ENCODE measurements at places on chromosomes 7 and 10.

DNA sequence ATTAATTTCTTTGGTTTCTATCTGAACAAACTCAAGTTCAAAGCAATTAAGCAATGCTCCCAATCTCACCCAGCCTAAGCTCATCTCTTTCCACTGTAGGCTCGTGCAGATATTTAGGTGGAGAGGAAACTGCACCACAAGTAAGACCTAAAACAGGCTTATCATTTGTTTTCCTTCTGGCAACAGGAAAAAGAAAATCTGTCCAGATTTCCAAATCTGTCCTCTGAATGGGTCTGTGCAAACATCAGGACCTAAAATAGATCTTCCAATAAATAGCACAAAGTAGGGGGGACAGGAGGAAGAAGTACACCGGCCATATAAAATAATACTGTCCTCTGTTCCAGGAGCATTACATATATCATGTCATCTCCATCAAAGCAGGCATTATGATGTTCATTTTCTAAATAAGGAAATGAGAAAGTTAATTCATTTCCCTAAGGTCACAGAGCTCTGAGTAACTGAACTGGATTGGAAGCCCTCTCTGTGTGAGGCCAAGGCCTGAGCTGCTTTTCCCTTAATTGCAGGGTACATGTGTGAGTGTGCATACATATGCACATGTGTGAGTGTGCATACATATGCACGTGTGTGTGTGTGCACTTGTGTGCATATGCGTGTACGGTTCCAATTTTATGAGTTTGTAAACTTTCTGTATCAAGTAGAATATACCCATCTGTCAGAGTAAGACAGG lies 92.8 kb upstream of the PARD3 start:
- DNase-seq = no peak

GRCh38 chr10:119199231-119199992 lies 8.0 kb upstream of the GRK5 start:
- peak; percentile 25 for DNase-seq

DNA sequence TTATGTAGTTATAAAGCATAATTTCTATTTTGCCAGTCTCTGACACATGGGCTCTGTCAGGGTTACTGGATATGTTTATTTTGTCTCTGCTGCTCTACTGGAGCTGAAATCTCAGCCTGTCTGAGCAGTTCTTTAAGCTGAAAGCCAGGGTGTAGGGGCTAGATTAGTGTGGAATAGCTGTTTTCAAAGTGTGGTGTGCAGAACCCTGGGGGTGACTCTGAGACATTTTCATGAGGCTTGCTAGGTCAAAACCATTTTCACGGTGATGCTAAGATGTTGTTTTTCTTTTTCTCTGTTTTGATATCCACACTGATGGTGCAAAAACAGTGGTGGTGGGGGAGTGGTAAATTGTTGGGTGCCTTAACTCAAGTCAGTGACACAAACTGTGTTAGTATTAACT lies 45.5 kb downstream of the CREM start:
- no peak for DNase-seq

- peak; percentile 61 for DNase-seq
These were observed 170.5 kb upstream of the KLF6 start for GRCh38 chr10:3955493-3955892.

- no peak for DNase-seq
These were observed 374.1 kb downstream of the NRG3 start for GRCh38 chr10:82249141-82249540.

- no peak for DNase-seq
These were observed 20.9 kb downstream of the RGS10 start for GRCh38 chr10:119521443-119522204.

- no peak for DNase-seq
These were observed 32.5 kb upstream of the ADAM12 start for GRCh38 chr10:126420567-126421300.

- peak; percentile 19 for DNase-seq
These were observed 697 bp upstream of the SNX13 start for GRCh38 chr7:17940951-17941431.

DNA sequence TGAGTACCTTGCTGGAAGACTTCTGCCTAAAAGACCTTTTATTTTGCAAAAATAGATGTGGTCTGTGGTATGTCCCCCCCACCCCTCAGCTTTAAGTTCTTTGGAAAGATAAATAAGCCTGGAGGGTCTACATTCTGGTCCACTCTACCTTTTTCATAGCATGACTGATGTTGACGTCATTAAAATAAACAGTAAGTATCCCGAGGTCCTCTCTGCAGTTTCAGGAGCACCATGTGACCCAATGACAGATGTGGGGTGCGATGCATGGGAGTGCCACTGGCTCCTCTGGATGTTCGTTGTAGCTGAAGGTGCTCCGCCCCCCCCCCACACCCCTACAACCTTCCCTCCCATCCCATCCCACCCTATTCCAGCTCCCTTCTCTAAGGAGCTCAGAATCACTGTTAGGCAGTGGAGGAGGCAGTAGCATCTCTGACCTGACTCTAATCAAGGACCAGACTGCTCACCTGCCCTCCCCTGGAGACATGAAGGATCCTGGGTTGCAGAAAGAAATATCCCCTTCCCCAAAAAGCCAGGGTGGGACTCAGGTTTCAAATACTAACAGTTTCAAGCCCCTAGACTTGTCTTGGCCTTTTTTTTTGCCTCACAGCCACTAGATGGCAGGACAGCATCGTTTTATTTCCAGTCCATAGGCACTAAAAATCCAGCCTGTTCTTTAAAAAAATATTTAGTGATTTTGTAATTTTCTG lies 25.1 kb downstream of the CASP7 start:
- peak; percentile 21 for DNase-seq

- no peak for DNase-seq
These were observed 35.9 kb upstream of the ITPRID1 start for GRCh38 chr7:31478018-31478417.

DNA sequence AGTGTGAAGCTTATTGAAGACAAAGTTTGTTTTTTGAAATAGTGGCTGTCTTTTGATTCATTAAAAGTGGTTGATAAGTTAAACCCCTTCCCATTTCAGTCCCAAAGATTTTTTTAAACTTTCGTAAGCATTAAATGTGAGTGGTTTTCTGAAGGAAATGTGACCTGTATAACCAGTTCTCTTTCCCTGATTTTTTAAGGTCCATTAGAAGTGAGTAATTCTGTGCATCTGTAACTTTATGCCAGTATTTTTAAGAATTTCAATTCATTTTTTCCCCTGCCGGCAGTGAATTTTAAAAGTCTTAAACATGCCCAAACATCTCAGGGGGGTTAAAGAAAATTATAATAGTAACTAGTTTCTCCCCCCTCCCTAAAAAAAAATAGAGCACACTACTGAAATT lies 254.6 kb upstream of the SP8 start:
- DNase-seq = no peak

Measured in NCI-H1092 (cell line).